ENCODE measurements at places on chromosomes 6 and 20.

DNA sequence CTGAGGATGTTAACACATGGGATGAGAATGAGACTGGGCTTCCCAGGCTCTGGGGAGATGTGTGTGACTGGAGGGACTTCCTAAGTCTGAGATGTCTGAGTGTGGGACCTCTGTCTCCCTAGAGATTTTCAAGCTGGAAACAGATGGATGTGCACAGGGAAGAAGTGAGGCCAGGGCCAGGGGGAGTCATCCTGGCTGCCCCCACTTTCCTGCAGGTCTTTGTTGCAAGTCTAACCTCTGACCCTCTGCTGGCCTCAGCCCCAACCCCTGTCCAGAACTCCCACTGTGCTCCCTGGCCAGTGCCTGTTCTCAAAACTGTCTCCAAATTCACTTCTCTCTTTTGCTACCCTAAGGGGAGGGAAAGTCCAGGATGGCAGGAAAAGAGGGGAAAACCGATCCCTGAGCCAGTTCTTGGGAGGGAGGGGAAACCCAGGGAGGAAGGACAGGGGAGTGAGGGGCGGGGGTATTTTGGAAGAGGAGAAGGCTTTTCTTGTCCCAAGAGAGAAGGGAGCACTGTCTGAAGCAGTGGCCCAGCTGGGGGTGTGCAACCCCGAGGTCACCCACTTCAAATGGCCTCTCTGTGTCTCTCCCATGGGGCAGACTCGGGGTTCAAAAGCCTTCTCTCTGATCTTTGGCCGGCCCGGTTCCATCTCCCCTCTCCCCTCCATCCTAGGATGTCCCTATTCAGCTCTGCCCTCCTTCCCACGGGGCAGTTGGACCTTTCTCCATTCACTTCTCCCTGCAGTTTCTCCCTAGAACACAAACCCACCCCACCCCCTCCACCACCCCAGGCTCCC lies 3.1 kb downstream of the PPP1R18 start:
- no peak for DNase-seq

DNA sequence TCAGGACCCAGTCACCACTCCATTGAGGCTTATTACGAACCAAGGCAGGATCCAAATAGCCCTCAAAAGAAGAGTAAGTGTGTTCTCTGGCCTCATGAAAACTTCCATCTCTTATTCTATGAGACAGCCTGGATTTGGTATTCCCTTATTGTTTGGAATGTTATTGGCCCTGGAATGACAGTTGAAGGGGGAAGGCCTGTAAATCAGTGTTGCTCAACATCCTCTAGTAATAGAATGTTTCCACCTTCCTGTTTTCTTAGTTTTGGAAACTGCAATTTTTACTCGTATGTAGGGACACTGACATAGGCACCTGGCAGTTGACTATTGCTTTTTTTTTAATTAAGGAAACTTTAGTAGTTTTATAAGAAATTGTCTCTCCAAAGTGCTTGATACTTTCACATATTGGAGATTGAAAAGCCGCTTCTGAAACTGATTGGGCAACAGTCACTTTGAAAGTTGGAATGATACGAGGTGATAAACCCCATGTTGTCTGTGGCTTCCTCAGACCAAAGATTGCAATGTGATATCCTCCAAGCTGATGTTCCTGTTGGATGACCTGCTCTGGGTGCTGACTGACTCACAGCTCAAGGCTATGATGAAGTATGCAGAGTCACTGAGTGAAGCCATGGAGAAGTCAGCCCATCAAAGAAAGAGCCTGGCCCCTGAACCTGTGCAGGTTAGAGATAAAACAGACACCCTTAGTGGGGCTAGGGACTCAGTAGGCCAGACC lies 43.1 kb downstream of the BLTP3A start:
- DNase-seq = no peak

- DNase-seq = peak; percentile 38
These were observed 746 bp downstream of the BACH2 start for GRCh38 chr6:90295854-90296340.

GRCh38 chr6:20349225-20349624 lies 52.5 kb upstream of the E2F3 start:
- no peak for DNase-seq

GRCh38 chr6:38982470-38982869 lies 66.1 kb upstream of the GLP1R start:
- DNase-seq = no peak

DNA sequence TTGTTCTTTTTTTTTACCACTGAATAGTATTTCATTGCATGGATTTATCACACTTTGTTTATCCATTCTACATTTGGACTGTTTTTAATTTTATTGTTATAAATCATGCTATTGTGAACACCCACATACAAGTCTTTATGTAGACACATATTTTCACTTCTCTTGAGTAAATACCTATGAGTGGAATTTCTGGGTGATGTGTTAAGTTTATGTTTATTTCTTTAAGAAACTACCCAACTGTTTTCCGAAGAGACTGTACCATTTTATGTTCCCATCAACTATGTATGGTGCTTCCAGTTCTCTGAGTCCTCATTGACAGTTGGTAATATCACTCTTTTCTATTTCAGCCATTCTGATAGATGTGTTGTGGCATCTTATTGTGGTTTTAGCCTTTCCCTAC lies 54.0 kb downstream of the RIN2 start:
- DNase-seq = no peak

DNA sequence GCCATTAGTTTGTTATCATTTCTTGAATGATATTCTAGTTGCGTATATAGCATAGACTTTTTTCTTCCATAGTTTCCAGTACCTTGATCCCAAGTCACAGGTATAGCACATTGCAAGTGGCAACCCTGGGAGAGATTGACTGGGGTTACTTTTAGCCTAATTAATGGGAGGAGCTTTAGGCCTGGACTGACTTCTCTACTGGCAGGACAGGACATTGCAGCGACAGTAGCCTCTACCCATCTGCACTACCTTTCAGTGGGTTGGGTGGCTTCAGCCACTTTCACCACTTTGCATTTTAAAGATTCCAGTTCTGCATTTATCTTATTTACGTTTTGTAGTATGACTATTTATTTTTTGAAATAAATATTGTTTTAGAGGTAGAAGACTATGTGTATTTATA lies 320.3 kb downstream of the RIMS1 start:
- no peak for DNase-seq

- no peak for DNase-seq
These were observed 689.1 kb upstream of the EYS start for GRCh38 chr6:66396145-66396544.

DNA sequence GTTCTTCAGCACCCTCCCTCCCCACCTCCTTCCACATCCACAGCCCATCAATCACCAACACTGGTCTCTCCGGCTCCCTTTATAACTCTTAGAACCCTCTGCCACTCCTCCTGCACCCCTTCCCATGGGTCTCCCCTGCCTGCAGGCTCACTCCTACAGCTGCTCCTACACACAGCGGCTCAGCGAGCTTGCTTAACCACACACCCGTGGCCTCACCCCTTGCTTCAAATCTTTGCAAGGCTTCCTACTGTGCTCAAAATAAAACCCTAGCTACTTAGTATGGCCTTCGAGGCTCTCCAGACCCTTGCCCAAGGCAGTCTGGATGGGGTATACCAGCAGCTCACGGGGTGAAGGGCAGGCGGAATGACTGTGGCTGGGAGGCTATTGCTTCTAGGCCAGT lies 63.7 kb downstream of the JPH2 start:
- no peak for DNase-seq

GRCh38 chr6:64973142-64973541 lies 733.9 kb downstream of the EYS start:
- no peak for DNase-seq

GRCh38 chr6:56364827-56365339 lies 117.5 kb upstream of the COL21A1 start:
- no peak for DNase-seq

- no peak for DNase-seq
These were observed 80.2 kb downstream of the ANKEF1 start for GRCh38 chr20:10115021-10115420.

- no peak for DNase-seq
These were observed 30.4 kb upstream of the CD93 start for GRCh38 chr20:23116311-23117089.

DNA sequence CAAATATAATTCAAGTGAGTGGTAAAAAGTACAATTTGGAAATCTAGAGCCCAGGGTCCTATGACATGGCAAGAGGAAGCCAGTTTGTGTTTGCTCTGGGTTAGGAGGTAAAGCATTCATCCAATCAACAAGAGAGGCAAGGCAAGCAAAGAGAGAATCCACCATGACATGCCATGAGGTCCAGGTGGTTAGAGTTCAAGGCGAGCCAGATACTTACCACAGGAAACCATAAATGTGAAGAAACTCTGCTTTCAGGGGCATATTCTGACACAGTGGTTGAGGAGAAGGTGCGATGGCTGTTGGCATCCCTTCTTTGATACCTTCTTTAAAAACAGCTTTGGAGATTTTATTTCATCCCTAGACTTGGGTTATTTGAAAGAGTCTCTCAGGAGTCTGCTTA lies 193.8 kb upstream of the MAN1A1 start:
- DNase-seq = no peak

- no peak for DNase-seq
These were observed 659.7 kb upstream of the FLRT3 start for GRCh38 chr20:14996883-14997672.

- no peak for DNase-seq
These were observed 31.9 kb downstream of the MYH7B start for GRCh38 chr20:34987288-34988190.

GRCh38 chr20:10060226-10060625 lies 25.4 kb downstream of the ANKEF1 start:
- no peak for DNase-seq

DNA sequence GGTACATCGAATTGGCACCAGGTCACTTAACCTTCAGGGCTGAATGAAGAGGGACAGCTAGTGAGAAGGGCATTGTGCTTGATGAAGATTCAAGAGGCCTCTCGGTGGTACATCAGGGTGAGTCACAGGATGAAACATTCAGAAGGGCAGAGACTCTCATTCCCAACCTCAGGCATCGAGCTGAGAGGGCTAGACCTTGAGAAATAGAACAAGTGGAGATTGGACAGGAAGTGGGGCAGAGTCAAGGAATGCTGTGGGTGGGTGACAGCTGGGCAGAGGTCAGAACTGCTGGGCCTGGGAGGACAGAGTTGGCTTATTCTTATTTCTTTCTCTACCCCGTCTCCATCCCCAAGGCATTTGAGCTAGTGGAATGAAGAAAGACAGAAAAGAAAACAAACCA lies 126.0 kb downstream of the SCML4 start:
- DNase-seq = no peak

- no peak for DNase-seq
These were observed 14.2 kb downstream of the GFOD1 start for GRCh38 chr6:13472976-13473767.

GRCh38 chr20:57493091-57493615 lies 31.8 kb downstream of the CTCFL start:
- DNase-seq = no peak

- DNase-seq = no peak
These were observed 1374.4 kb upstream of the GJE1 start for GRCh38 chr6:140758169-140758877.

GRCh38 chr6:3650959-3651697 lies 100.4 kb downstream of the PXDC1 start:
- no peak for DNase-seq

DNA sequence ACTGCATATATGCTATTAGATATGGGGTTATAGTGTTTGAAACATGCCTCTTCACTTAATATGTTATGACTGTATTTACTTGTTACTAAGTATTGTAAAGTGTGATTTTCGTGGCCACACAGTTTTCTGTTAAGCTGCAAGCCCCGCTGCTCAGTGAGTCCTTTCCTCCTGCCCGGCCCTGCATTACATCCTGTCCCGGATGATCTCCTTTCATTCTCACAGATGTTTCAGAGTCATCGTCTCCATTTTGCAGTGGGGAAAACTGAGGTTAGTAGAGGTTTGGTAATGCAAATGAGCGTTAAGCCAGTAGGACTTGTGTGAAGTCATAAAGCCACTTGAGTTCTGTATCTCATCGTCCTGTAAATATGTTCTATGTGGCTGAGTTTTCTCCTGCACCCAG lies 155.5 kb downstream of the CFAP61 start:
- DNase-seq = no peak

DNA sequence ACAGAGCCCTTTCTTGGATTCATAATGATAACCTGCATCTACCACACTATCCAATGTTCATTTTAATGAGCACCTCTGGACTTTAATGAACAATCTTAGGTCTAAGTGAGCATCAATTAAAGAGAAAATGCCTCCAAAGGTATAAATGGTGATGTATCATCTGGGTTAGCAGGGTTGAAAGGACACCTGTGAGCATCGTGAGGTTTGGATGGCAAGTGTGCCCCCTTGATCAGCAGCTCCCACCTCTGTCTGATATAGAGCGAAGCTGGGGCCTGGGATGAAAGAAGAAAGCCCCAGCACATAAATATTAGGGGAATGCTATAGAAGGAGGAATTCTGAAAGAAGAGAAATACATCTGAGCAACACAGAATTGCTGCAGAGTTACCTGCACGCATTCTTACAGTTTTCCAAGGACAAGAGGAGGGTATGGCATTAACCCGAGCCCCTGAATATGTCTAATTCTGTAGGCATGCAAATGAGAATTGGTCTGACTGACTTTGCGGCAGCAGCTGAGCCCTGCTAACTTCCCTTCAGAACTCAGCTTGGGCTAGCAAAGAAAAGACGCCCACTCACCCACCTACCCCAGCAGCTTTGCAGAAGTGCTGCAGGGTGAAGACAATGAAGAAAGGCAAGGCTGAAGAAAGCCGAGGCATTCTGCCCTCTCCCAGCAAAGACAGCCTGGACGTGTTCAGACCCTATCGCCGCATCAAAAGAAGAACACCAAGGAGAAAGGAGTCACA lies 136.2 kb downstream of the GMPR start:
- DNase-seq = no peak

DNA sequence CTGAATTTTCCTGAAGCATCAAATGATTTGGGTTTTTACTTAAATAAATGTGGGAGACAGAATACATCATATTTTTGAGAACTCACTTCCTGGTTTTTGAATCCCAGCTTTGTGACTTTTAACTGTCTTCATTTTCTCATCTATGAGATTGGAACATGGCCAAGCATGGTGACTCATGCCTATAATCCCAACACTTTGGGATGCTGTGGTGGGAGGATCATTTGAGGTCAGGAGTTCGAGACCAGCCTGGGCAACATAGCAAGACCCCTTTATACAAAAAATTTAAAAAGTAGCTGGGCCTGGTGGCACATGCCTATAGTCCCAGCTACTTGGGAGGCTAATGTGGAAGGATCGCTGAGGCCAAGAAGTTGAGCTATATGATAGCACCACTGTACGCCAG lies 122.3 kb downstream of the QKI start:
- DNase-seq = no peak

DNA sequence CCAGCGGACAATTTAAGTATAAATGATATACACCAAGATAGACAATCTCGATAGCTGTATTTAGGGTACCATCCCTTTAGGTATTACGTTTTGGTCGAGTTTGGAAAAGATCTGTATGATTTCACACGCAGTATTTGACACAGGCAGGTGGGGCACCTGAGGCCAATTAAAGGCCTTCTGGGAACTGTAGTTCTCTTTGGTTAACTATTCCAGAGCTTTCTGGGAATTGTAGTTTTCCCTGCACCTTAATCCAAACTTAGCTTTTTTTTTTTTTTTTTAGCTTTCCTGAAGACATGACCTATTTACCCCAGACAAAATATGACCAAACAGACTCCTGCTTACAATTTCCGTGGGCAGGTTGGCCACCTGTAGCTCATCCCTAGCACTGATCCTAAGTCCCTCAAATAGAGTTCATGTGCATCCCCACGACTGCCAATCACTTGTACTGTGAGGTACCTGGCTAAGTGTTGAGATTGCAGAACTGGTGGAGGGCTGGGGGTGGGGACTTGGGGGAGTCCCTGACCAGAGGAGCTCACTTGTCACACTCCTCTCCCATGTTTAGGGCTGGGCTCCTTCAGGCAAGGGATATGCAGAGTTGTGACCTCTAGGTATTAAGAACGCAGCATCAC lies 999 bp upstream of the EHMT2 start:
- no peak for DNase-seq

Data from stimulated activated CD8-positive, alpha-beta memory T cell treated with anti-CD3 and anti-CD28 coated beads, Interleukin-15, amount 100 ng/mL, for 4 hours (primary cell).